ENCODE measurements at places on chromosomes 6 and 20.

DNA sequence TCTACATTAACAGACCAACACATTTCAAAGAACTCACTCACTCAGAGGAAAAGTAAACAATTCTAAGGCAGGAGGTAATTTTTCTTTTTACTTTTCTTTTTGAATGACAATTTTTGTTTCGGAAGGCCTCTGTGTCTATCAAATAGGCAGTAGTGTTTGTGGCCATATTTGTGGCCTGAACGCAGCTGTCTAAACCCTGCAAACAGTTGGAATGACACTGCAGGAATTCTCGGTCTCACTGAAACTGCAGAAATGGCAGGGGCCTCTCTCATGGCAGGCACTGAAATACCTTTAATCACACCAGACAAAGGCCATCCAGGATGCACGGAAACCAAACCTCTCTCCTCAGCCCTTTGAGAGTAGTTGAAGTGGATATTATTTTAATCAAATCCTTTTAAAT, 30.4 kb downstream of the FYN start:
- no peak overlapping the region for H3K27ac ChIP-seq
- H3K27me3 ChIP-seq: no peaks in the 10 kb centered on the region
- H3K4me1 ChIP-seq: no peaks in the 10 kb centered on the region
- DNase-seq: no peak
- no peak overlapping the region for H3K4me3 ChIP-seq

DNA sequence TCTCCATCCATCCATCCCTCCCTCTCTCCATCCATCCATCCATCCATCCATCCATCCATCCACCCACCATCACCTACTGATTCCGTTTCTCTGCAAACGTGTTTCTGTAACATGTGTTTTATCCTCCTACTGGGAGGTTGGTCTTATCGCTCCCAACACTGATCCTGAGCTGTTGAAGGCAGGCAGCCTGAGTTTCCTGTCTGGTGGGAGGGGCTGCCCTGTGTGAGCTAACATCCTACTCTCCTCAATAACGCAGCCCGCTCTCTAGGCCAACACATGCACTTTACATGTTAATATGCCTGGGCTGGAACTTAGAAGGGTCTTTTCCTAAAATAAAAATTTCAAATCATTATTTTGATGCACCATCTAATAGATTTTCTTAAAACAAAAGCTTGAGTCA, 126.5 kb downstream of the WDR27 start:
- H3K27ac ChIP-seq: peak overlapping the region; percentile 39
- DNase-seq: no peak
- H3K4me1 ChIP-seq: no peaks in the 10 kb centered on the region
- H3K36me3 ChIP-seq: peaks cover 13% of the 10 kb centered on the region
- no peak overlapping the region for H3K4me3 ChIP-seq
- no peaks in the 10 kb centered on the region for H3K27me3 ChIP-seq

GRCh38 chr6:132236281-132236680, 165.0 kb downstream of the MOXD1 start:
- no peaks in the 10 kb centered on the region for H3K36me3 ChIP-seq
- peaks cover 6% of the 10 kb centered on the region for H3K27me3 ChIP-seq
- no peak overlapping the region for H3K4me3 ChIP-seq
- no peak for DNase-seq

DNA sequence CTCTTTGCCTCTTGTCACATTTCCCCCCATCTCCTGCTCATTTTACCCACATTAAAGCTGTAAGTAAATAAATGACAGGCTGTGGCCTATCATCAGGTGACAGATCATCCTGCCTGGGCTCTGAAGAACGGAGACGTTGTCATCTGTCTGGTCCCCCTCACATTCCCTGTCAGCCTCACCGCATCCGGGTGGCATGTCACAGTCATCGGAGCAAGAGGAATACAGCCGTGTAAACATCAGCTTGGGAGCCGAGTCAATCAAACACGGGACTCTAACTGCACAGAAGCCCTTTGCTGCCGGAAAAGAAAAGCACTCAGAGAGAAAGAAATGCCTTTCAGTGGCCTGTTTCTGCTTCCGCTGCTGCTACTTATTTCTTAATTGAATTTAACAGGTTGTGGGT, 371.9 kb upstream of the ID4 start:
- no peaks in the 10 kb centered on the region for H3K27me3 ChIP-seq
- H3K4me3 ChIP-seq: no peak overlapping the region
- no peaks in the 10 kb centered on the region for H3K4me1 ChIP-seq
- H3K27ac ChIP-seq: no peak overlapping the region

GRCh38 chr20:15091421-15092037, 754.1 kb upstream of the FLRT3 start:
- no peak overlapping the region for H3K4me3 ChIP-seq
- no peaks in the 10 kb centered on the region for H3K4me1 ChIP-seq
- no peak overlapping the region for H3K27ac ChIP-seq
- no peaks in the 10 kb centered on the region for H3K36me3 ChIP-seq

DNA sequence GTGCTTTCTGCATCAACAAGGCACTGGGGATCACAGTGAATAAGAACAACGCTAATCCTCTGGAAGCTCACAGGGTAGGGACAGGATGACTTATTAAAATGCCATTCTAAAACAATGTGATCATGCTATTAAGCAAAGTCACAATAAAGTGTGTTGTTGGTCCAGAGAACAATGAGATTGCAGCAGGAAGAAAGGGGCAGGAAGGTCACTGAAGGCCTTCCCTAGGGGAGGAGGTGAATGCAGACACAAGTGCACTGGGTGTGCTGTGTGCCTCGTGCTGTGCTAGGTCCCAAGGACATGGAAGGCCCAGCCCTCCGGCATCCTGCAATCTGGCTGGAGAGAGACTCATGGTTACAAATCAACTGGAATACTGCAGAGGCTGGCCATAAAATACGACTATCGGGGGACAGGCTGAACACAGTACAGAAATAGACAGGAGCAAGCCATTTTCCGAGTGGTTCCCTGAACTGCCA, 55.7 kb downstream of the LYRM4 start:
- no peak for DNase-seq
- H3K36me3 ChIP-seq: peaks cover 18% of the 10 kb centered on the region
- H3K4me3 ChIP-seq: no peak overlapping the region
- no peak overlapping the region for H3K27ac ChIP-seq

GRCh38 chr6:131295081-131295480, 159.8 kb downstream of the AKAP7 start:
- no peak for DNase-seq
- no peaks in the 10 kb centered on the region for H3K36me3 ChIP-seq
- H3K27me3 ChIP-seq: no peaks in the 10 kb centered on the region
- H3K4me1 ChIP-seq: peaks cover 42% of the 10 kb centered on the region

DNA sequence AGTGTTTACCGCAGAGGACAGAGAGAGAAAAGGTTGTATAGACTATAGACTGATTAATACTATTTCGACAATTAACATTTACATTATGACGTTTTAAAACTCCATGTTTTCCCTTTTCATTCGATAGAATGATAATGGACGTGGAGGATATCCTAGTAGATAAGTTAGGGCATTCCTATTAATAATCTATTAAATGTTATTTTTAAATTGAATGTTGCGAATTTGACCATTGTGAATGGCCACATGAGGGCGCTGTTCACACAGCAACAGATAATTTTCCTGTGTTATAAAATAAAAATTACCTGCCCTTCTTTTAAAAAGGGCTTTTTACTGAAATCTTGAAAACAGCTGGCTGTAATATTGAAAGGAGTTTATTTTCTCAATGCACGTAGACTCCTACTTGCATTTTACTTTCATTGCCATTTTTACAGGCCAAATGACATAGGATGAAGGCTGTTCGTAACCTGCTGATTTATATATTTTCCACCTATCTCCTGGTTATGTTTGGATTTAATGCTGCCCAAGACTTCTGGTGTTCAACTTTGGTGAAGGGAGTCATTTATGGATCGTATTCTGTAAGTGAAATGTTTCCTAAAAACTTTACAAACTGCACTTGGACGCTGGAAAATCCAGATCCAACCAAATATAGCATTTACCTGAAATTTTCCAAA, 3.3 kb downstream of the ADGRB3 start:
- DNase-seq: no peak
- H3K27ac ChIP-seq: no peak overlapping the region
- H3K36me3 ChIP-seq: peaks cover 4% of the 10 kb centered on the region
- H3K27me3 ChIP-seq: peaks cover 46% of the 10 kb centered on the region
- H3K4me1 ChIP-seq: peaks cover 17% of the 10 kb centered on the region
- no peak overlapping the region for H3K4me3 ChIP-seq

DNA sequence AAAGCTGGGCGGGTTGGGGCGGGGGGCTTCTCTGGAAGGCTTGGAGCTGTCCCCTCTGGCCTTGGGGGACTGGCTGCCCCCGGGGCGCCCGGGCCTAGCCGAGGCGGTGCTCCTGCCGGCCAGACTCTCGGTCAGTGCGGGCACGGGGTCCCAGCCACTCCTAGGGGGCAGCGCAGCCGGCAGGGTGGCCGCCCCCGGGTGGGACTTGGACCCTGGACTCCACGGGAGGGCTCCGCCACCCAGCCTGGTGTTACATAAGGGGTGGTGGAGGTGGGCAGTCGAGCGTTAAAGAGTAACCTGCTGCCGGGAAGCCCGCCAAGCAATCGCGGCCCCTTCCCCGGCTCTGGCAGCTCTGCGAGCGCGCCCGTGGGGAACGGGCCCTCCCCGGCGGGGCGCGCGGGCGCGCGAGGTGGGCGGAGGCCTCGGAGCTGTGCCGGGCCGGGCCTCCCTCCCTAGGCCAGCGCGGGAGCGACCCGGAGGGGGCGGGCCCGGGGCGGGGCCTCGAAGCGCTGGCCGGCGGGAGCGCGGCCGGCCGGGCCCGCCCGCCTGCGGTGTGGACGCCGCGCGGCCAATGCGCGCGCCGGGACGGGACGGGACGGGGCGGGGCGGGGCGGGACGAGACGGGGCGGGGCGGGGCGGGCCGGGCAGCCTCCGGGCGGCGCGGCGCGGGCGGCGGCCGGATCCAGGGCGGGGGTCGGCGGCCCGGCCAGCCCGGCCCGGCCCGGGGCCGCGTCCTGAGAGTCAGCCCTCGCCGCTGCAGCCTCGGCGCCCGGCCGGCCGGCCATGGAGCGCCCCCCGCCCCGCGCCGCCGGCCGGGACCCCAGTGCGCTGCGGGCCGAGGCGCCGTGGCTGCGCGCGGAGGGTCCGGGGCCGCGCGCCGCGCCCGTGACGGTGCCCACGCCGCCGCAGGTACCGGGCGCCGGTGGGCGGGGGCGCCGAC, at the start of gene SLC2A4RG:
TSS of gene SLC2A4RG (plus strand) at position 647 of the 940 bp plus-strand sequence. CDS start at position 784, 137 bp downstream.
- H3K27me3 ChIP-seq: no peaks in the 10 kb centered on the region
- H3K36me3 ChIP-seq: peaks cover 15% of the 10 kb centered on the region
- peak within 1 kb of the TSS; percentile 67 for H3K27ac ChIP-seq
- peak; percentile 66 for DNase-seq
- peak within 1 kb of the TSS; percentile 67 for H3K4me3 ChIP-seq

GRCh38 chr6:4378319-4378996, 243.1 kb upstream of the ECI2 start:
- no peaks in the 10 kb centered on the region for H3K4me1 ChIP-seq
- no peak overlapping the region for H3K27ac ChIP-seq
- H3K36me3 ChIP-seq: no peaks in the 10 kb centered on the region
- H3K4me3 ChIP-seq: no peak overlapping the region
- DNase-seq: no peak

GRCh38 chr6:89433252-89434149, 549 bp downstream of the ANKRD6 start:
- H3K4me1 ChIP-seq: peaks cover 31% of the 10 kb centered on the region
- no peaks in the 10 kb centered on the region for H3K36me3 ChIP-seq
- H3K27ac ChIP-seq: peak overlapping the region; percentile 78
- DNase-seq: no peak

GRCh38 chr20:52379723-52380336, 188.3 kb upstream of the ZFP64 start:
- H3K4me1 ChIP-seq: peaks cover 6% of the 10 kb centered on the region
- peak overlapping the region; percentile 31 for H3K27ac ChIP-seq
- no peaks in the 10 kb centered on the region for H3K27me3 ChIP-seq
- H3K36me3 ChIP-seq: no peaks in the 10 kb centered on the region
- DNase-seq: peak; percentile 11
- H3K4me3 ChIP-seq: no peak overlapping the region

- peaks cover 2% of the 10 kb centered on the region for H3K27me3 ChIP-seq
- H3K36me3 ChIP-seq: no peaks in the 10 kb centered on the region
- DNase-seq: no peak
- H3K27ac ChIP-seq: no peak overlapping the region
- peaks cover 3% of the 10 kb centered on the region for H3K4me1 ChIP-seq
- no peak overlapping the region for H3K4me3 ChIP-seq
Measured at GRCh38 chr6:170172825-170173256, 118.0 kb downstream of the DLL1 start.

Data from naive thymus-derived CD8-positive, alpha-beta T cell (primary cell).